ENCODE measurements at places on chromosomes 3 and 15.

DNA sequence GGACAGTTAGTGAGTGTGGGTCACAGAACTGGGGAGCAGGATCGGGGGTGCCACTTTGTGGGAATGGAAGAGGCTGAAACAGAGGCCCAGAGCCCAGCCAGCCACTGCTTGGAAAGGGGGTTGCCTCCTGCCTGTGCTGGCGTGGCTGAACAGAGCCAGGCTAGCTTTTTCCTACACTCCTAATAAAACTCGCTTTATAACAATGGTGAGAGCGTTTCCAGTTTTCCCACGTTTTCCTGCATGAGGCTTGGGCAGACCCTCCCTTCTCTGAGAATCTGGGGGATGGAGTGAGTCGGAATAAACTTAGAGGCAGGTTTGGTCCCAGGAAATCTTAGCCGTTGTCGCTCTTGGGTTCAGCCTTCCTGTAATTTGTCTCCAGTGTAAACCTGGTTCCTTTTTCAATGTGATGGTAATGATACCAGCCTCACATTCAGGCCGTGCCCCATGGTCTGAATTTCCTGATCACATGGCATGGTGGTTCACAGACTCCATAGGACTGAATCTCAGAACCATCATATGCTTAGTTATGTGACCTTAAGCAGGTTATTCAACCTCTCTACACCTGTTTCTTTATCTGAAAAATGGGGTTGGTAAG lies 6.5 kb upstream of the FGD5 start:
- no peak for DNase-seq

- DNase-seq = no peak
Measured at GRCh38 chr3:70090322-70090913, 90.9 kb downstream of the SAMMSON start.

DNA sequence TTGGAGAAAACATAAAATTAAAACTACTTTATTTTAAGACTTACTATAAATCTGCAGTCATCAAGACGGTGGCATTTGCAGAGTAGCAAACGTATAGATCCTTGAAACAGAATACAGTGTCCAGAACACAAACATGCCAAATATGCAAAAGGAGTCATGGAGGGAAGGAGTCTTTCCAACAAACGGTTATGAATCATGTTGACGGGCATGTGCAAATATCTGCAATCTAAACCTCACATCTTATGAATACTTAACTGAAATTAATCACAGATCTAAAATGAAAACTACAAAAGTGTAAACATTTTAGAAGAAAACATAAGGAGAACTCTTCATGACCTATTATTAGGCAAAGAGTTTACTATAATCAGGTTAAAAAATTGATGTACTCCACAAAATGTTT lies 69.4 kb downstream of the TFRC start:
- DNase-seq = no peak

GRCh38 chr15:52256930-52257733 lies 38.5 kb downstream of the MYO5C start:
- DNase-seq = no peak

DNA sequence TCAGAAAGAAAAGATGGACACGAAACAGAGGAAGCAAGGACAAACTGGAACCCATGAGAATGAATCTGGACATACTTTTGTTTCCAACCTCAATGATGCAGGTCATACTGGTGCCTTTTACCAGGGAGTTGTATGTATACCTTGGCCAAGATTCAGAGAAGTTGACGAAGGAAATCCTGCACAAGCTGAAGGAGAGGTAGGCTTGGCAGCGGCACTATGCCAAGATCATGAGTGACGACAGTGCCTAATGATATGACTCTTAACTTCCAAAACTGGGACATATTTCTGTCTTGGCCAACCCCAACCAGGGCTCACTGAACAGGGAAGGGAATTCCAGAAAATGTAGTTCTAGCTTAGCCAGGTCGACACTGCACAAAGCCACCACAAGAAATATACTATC lies 149.2 kb upstream of the SLCO3A1 start:
- DNase-seq = no peak

DNA sequence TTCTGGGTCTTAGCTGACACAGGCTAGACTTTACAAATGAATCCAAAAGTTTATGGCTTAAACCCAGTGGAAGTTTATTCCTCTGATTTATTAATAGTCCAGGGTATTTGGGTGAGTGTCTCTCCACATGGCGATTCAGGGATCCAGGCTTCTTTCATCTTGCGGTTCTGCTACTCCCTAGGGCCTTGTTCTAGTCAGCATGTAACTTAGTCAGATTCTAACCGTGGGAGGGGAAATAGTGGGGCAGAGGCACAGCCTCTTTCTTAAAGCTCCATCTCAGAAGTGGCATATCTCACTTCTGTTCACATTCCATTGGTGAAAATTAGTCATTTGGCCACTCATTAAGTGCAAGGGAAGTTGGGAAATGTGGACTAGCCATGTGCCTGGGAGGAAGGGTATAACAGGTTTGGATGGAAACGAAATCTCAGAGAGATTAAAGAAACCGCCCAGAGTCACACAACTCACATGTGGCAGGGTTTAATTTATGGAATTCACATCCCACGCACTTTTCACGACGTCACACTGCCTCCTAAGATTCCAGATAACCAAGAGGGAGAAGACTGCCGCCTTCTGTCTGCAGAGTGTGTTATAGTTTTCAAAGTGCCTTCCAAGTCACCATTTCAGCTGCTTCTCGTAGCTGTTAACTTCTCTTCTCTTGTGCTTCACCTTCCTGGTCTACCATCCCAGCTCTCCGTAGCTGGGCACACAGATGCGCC lies 11.4 kb upstream of the RASGRF1 start:
- no peak for DNase-seq

DNA sequence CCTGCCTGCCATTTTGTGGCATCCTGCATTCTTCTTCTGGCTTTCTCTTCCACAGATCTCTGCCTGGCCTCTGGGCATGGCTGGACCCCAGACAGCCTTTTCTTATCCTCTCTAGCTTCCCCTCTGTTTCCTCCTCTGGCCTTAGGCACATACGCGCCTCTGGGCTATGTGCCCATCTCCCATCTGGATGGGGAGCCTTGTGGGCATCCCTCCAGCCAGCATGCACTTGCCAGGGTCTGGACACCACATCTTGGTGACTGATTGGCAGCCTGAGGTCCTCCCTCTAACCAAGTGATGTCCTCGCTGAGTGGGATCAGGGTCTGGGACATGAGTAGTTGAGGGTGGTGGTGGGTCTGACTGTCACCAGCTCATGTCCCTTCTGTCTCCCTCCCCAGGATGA lies 12.8 kb downstream of the PLEKHO2 start:
- no peak for DNase-seq

Measured in GM06990 (cell line).